ENCODE measurements at places on chromosomes 2 and 18. TPM values are rescaled to one million over a fixed set of nuclear protein-coding genes. Genes with fewer than 3 reads are reported as not detected.

IMPA2 gene
- total RNA-seq, result 21.9 TPM

DNA sequence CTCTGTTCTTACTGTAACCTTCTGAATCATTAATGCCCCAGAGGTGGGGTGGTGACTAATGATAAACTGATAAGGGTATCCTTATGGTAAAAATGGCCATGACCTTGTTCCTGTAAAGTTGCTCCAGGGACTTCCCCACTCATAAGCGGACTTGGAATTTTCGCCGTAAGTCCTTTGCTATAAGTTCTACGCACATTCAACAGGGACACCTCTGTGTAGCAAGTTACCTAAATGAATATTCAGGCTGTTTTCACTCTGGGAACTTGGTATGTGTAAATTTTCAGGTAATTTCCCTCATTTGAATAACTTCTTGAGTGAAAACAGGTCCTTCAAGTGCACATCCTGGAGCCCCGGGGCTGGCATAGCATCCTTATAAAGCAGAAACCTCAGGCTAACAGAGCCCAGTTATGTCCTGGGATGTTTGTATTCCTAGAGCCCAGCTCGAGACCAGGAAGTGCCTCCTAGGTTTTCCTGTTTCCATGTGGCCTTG is 9.4 kb upstream of the AGFG1 start:
- DNase-seq, result no peak
- H3K4me3 ChIP-seq, result no peak overlapping the region
- H3K4me1 ChIP-seq, result no peaks in the 10 kb centered on the region
- H3K36me3 ChIP-seq, result no peaks in the 10 kb centered on the region
- H3K27me3 ChIP-seq, result no peaks in the 10 kb centered on the region

- H3K36me3 ChIP-seq, result no peaks in the 10 kb centered on the region
- peaks cover 13% of the 10 kb centered on the region for H3K4me1 ChIP-seq
- no peaks in the 10 kb centered on the region for H3K27me3 ChIP-seq
- no peak overlapping the region for H3K4me3 ChIP-seq
- no peak overlapping the region for H3K27ac ChIP-seq
Measured at GRCh38 chr2:33342705-33343104, 133.7 kb upstream of the RASGRP3 start.

DNA sequence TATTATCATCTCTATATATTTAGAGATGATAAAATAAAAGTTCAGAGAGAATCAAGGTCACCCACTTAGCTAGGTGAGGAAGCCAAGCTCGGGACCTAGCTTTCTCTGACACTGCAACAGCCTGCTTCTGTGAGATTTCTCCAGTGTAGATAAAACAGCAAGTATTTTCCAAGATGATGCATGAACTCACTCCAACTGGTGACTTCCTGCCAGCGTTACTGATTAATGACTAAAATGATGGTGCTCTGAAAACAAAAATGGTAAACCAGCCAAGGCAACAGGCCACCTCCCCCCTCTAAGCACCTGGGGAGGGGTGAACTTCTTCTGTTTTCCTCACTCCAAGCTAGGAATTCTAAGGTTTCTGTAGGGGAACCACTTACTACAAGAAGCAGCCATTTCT is 510.2 kb upstream of the ID2 start:
- no peaks in the 10 kb centered on the region for H3K36me3 ChIP-seq
- no peaks in the 10 kb centered on the region for H3K27me3 ChIP-seq
- H3K4me3 ChIP-seq, result no peak overlapping the region
- H3K4me1 ChIP-seq, result peaks cover 4% of the 10 kb centered on the region
- no peak for DNase-seq
- H3K27ac ChIP-seq, result no peak overlapping the region

DNA sequence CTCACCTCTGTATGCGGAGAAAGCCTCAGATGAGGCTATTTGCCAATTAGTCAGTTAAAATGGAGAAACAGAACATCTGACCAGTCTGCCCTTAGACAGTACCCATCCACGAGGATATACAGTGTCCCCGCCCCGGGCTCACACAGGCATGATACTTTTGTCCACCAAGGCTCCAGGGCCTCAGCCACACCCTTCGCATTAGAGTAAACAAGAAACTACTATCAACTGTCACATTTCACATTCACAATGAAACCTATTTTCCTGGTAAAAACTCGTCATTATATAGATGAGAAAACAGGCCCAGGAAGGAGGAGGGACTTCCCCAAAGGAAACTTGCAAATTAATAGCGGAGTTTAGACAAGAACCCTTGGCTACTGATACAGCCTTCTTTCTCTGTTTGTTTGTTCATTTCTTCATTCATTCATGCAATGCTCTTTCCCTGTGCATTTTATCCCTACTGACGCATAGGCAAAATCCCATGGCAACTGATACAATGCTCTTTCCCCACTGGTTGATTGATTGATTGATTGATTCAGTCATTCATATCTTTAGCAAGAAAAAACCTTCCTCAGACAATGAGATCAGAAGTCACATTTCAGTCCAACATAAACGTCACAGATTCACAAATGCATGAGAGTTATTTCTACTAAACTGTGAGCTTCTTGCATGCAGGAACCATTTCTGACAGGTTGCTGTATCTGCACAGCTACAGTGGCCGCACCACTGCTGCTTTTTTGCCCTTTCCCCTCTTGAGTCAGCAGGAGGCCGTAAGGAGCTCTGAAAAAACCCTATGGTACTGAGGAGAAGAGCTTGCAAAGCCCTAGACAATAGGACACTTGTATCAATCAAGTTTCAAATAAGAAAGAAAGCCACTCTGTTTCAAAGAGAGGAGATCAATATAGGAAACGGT is 777.1 kb downstream of the RNF144A start:
- H3K27ac ChIP-seq, result no peak overlapping the region
- no peaks in the 10 kb centered on the region for H3K4me1 ChIP-seq
- no peaks in the 10 kb centered on the region for H3K27me3 ChIP-seq
- H3K36me3 ChIP-seq, result no peaks in the 10 kb centered on the region
- no peak overlapping the region for H3K4me3 ChIP-seq

Data from heart left ventricle (tissue), 16 donors.